Psoas muscle (tissue), 8 donors: ENCODE measurements at places on chromosomes 3 and 15. TPM values are rescaled to one million over a fixed set of nuclear protein-coding genes. Genes with fewer than 3 reads are reported as not detected.

CPA3 gene
- 0.74 TPM for total RNA-seq

SEMA6D gene
- total RNA-seq, result 3.5 TPM

C3orf38 gene
- 13.3 TPM for total RNA-seq

- no peak overlapping the region for H3K4me3 ChIP-seq
- DNase-seq, result no peak
- H3K36me3 ChIP-seq, result no peaks in the 10 kb centered on the region
Observed at GRCh38 chr3:99625643-99626416, 12.6 kb upstream of the COL8A1 start.

DNA sequence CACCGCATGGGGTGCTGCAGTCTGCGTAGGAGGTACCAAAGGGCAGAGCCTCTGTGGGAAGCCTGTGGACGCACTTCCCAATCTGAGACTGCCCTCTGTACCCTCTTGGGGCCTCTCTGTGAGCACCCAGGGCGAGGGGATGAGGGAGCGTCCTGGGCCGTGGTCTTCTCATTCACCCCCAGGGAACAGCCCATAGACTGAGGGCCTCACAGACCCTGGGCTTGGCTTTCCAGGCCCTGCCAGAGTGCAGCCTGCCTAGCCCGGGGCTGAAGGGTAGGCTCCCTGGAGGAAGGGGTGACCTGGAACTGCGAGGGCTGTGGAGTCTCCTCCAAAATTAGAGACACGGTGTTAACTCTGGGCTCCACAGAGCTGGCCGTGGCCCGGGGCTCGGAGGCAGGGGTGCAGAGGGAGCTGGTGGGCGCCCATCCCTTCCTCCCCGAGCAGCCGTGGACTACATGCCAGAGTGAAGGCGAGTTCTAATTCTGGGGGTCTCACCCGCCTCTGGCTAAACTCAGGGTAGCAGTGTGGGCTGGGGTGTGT lies 468 bp upstream of the SPTBN5 start:
- no peaks in the 10 kb centered on the region for H3K27me3 ChIP-seq
- peaks cover 8% of the 10 kb centered on the region for H3K4me1 ChIP-seq
- DNase-seq, result no peak
- H3K4me3 ChIP-seq, result no peak overlapping the region
- H3K36me3 ChIP-seq, result peaks cover 4% of the 10 kb centered on the region

- no peak overlapping the region for H3K27ac ChIP-seq
- no peaks in the 10 kb centered on the region for H3K27me3 ChIP-seq
- H3K4me3 ChIP-seq, result no peak overlapping the region
- H3K4me1 ChIP-seq, result no peaks in the 10 kb centered on the region
Observed at GRCh38 chr15:68681836-68682235, 103.0 kb downstream of the CORO2B start.

- H3K27me3 ChIP-seq, result no peaks in the 10 kb centered on the region
- H3K36me3 ChIP-seq, result peaks cover 6% of the 10 kb centered on the region
- no peak for DNase-seq
- H3K27ac ChIP-seq, result no peak overlapping the region
- H3K4me3 ChIP-seq, result no peak overlapping the region
- H3K4me1 ChIP-seq, result peaks cover 11% of the 10 kb centered on the region
Observed at GRCh38 chr3:130737622-130738021, 9.0 kb downstream of the PIK3R4 start.

DNA sequence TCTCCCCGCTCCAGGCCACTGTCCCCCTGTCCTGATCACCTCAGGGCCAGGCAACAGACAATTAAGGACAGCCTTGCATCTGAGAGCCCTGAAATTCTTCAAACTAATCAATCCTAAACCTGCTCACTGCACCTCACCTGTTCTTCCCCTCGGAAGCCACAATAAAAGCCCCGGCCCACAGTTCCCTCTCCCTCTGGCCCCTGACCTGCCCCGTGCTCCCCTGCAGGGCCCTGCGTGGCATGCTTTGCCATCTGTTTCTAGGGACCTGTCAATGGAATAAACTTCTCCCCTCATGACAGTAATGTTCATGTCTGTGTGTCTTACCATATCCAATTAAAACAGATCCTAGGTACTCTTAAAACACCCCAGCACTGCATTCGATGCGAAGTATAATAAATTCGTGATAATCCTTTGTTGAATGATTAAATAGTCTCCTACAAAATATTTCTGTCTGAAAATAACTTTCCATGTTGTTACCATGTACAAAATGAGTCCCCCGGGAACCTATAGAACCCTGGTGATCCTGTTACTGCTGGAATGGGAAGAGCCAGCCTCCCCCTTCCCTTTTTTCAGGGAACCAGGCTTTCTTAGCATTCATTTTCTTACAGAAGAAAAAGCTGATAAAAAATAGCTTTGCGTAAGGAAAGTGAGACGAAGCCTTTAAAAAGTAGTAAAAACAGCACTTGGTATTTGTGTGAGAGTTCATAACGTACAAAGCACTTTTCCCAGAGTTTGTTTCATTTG lies 59.0 kb downstream of the ABTB1 start:
- no peaks in the 10 kb centered on the region for H3K27me3 ChIP-seq
- peaks cover 47% of the 10 kb centered on the region for H3K4me1 ChIP-seq
- H3K27ac ChIP-seq, result no peak overlapping the region
- H3K4me3 ChIP-seq, result no peak overlapping the region
- no peak for DNase-seq

- H3K36me3 ChIP-seq, result no peaks in the 10 kb centered on the region
- no peak for DNase-seq
- no peak overlapping the region for H3K27ac ChIP-seq
- no peaks in the 10 kb centered on the region for H3K27me3 ChIP-seq
- no peak overlapping the region for H3K4me3 ChIP-seq
Observed at GRCh38 chr3:156425651-156426050, 129.3 kb downstream of the SSR3 start.

- H3K4me3 ChIP-seq, result no peak overlapping the region
- no peak for DNase-seq
Observed at GRCh38 chr15:100254691-100255090, 87.1 kb downstream of the ADAMTS17 start.

GRCh38 chr3:169390271-169390670 lies 273.2 kb downstream of the MECOM start:
- H3K36me3 ChIP-seq, result no peaks in the 10 kb centered on the region
- DNase-seq, result no peak
- no peak overlapping the region for H3K27ac ChIP-seq
- no peaks in the 10 kb centered on the region for H3K4me1 ChIP-seq
- H3K4me3 ChIP-seq, result no peak overlapping the region

GRCh38 chr15:97576929-97577645 lies 383.4 kb upstream of the ARRDC4 start:
- H3K27me3 ChIP-seq, result no peaks in the 10 kb centered on the region
- no peak for DNase-seq
- H3K36me3 ChIP-seq, result no peaks in the 10 kb centered on the region
- no peak overlapping the region for H3K27ac ChIP-seq
